ENCODE measurements at places on chromosomes 6 and 20.

DNA sequence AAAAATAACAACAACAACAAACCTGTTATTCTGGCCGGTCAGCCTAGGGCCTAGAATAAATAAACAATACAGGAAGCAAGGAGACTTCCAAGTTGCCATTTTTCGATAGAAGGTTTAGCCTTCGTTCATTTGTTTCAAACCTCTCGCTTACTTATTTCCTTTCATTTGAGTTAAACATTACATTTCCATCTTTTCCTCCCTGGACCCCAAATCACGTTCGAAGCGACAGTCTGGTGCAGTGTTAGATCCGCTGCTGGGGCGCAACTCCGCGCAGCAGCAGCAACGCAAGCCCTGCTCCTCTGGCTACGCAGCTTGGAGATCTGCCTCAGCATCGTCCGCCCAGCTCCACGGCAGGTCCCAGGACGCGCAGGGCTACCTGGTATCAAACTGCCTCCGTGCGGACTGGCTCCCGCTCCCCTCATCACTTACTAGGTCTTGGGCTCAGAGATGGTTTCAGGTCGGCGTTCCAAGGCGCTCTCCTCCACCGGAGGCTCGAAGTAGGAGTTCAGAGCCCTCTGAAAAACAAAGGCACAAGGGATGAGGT, 530 bp downstream of the TDP2 start:
- peak; percentile 62 for DNase-seq

DNA sequence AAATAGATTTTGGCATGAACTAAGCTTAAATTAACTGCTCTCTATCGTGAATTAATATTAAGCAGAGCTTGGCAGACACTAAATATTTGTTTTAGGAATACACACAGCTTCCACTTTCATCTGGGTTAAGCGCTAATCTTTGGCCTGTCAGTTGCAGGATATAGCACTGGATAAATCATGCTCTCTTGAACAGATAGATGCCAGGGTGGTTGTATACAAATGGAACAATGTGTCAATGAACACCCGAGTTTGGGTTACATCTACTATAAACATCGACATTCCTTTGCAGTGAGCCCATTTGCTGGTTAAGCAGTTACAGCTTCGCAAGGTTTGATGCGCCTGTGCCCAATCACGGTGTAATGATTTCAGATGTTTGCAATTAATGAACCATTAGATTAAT, 338.2 kb upstream of the ZFP64 start:
- no peak for DNase-seq

GRCh38 chr20:4011226-4011975, 4.0 kb downstream of the RNF24 start:
- DNase-seq, result no peak

DNA sequence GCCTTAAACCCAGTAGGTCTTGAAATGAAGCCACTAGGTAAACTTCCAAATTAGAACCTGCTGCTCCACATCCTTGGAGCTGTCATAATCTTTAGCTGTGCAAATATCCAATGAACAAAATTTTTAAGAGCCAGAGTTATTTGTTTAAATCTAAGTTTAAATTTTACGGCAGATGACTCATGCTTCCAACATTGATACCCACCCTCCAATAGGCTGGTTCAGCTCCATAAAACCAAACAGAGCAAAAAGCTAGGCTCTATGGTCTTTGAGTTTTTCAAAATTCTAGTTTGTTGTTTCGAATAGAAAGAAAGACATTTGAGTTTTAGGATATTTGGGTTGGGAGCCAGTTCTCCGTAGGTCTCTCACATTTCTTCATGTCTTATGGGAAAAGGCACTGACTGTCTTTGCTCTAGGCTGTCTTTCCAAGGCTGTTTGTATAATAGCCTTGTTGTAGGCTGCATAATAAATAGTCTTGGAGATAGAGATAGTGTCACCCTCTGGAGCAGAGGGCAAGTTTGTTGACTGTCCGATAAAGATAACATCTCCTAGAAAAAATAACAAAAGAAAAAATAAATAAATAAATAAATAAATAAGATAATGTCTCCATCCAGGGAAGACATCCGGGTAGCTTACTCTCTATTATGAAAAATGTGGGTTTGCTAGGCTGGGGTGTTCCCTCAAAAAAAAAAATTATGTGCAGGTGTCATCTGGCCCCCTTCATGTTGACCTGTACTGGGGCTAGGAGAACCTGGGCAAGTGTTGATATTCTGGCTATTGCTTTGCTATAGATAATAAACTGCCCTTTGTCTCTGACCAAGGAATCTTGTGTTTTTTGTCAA, 36.5 kb downstream of the SLC2A12 start:
- DNase-seq, result no peak

GRCh38 chr6:8238773-8239683, 136.7 kb upstream of the EEF1E1 start:
- DNase-seq, result no peak

- no peak for DNase-seq
These were observed 8.6 kb upstream of the DEFB110 start for GRCh38 chr6:50030350-50030749.

GRCh38 chr6:34230653-34231371, 5.9 kb upstream of the HMGA1 start:
- DNase-seq, result peak; percentile 8

DNA sequence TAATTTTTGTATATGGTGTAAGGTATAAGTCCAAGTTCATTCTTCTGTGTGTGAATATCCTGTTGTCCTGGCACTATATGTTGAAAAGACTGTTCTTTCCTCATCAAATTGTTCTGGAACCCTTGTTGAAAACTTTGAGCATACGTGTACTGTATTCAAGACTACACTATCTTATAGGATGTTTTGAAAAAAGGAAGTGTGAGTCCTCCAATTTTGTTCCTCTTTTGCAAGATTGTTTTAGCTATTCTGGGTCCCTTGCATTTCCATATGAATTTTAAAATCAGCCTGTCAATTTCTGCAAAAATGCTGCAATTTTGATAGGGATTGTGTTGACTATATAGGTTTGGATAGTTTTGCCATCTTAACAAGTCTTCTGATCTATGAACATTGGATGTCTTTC, 195.2 kb downstream of the BACH2 start:
- DNase-seq, result peak; percentile 59

DNA sequence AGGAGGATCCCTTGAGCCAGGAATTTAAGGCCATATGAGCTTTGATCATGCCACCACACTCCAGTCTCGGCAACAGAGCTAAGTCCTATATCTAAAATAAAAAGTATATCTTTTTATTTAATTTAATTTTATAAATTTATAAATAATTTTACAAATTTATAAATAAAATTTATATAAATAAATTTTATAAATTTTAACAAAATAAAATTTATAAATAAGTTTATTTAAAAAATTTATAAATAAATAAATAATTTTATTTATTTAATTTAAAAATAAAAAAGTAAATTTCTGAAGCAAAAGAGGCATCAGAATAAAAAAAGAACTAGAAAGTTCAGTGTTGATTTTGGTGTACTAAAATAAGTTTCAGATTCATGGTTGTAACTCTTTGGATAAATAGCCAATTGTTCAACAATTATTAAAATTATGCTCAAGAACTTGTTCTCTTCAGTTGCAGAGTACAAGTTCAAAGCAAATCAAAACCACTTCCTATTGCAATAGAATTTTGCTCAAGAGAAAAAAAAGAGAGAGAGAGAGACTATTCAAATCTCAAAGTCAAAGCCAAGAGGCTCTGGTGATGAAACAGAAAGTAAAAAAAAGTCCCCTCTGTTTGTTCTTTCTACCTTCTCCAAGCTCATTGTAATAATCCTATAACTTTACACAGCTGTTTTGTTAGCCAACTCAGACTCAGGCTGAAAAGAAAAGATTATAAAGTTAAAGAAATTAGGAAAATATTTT, 547.5 kb upstream of the ADGRB3 start:
- DNase-seq, result peak; percentile 9

GRCh38 chr6:77548662-77549366, 85.5 kb upstream of the HTR1B start:
- no peak for DNase-seq

- DNase-seq, result no peak
These were observed 12.1 kb downstream of the EXOC2 start for GRCh38 chr6:680666-681340.

- no peak for DNase-seq
These were observed 4.9 kb downstream of the SCML4 start for GRCh38 chr6:107819217-107819616.

DNA sequence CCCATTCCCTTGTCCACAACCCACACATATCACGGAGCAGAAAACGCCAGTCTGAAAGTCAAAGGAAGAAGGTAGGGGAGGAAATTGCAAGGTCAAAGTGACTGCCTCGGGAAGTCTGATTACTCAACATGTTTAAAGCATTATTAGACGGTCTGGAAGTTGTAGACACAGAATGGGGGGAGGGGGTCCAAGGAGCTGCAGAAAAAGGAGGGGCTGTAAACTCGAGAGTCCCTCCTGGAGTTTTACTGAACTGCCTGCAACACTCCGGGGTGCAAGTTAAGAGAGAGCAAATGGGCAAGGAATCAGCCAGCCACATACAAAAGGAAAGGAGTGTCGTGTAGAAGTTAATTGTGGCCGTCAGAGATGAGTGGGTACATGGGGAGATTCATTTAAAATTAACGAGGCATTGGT, 417.7 kb upstream of the JARID2 start:
- peak; percentile 72 for DNase-seq

DNA sequence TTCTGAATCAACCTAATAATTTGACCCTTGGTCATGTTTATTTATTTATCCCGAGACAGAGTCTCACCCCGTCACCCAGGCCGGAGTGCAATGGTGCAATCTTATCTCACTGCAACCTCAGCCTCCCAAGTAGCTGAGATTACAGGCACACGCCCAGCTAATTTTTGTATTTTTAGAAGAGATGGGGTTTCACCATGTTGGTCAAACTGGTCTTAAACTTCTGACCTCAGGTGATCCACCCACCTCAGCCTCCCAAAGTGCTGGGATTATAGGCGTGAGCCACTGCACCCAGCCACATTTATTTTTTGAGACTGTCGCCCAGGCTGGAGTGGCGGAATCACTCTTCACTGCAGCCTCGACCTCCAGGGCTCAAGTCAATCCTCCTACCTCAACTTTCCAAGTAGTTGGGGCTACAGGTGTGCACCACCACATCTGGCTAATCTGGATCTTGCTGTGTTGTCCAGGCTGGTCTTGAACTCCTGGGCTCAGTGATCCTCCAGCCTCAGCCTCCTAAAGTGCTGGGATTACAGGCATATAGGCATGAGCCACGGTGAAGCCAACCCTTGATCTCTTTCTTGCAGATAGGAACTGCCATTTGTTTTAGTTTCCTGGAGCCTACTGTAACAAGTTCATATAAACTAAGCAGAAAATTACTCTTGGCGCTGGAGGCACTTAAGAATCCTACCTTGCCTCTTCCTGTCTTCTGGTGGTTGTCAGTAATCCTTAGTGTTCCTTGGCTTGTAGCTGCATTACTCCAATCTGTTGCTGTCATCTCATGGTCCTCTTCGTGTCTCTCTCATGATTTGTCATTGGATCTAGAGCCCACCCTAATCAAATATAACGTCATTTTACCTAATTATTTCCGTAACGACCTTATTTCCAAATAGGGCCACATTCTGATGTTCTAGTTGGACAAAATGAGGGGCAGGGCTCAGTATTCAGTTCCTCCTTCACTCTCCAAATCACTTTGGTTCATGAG, 2.3 kb downstream of the RPS18 start:
- no peak for DNase-seq

DNA sequence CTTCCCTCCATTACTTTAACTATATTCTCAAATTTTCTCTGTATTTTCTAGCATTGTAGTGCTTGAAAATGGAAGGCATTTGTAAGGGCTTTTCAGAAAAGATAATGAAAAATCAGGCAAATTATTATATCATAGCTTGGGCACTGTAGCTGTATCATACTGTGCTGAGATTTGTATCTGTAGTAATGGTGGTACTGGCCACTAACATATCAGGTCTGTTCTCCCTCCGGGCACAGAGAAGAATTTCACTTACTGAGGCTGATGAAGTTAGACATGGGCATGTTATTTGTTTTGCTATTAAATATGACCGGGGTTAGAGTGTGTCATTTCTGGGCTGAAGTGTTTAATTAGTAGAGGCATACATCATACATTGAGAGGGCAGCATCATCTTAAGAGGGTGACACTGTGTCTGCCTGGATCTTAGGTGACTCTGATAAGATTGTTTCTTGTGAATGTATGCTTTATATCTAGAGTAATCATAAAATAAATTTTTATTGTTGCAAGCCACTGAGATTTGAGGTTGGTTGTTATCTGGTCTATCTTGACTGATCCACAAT, 1395.9 kb downstream of the EPHA7 start:
- DNase-seq, result no peak

GRCh38 chr6:3489027-3489757, 32.3 kb upstream of the SLC22A23 start:
- DNase-seq, result no peak

GRCh38 chr20:55251170-55251569, 754.1 kb downstream of the CBLN4 start:
- DNase-seq, result no peak

DNA sequence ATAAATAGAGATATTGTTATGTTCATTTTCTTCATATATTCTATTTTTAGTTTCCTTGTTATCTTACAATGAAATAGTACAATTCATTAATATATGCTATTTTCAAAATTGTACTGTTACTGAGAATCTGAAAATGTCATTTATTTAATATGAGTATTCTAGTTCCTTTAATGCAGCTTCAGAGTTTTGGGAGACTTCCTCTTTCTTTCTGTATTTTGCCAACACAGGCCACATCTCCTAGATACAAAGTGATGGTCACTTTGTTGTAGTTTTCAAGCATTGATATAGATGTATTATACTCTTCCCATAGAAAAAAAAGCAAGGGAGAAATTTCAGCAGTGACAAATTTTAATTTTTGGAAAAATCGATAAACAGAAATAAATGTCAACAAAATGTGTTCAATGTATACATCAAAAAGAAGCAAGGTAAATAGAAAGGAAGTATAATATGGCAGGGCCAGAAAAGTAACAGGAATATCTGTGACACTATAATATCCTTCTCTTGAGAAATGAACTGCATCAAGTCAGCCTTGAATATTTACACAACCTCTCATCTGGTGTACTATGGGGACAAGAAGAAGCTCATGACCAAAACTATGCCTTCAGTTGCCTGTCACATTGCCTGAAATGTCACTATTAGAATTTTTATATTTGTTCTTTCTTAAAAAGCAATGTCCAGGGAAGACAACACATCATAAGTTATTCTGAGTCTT, 396.0 kb downstream of the TBC1D32 start:
- peak; percentile 4 for DNase-seq

DNA sequence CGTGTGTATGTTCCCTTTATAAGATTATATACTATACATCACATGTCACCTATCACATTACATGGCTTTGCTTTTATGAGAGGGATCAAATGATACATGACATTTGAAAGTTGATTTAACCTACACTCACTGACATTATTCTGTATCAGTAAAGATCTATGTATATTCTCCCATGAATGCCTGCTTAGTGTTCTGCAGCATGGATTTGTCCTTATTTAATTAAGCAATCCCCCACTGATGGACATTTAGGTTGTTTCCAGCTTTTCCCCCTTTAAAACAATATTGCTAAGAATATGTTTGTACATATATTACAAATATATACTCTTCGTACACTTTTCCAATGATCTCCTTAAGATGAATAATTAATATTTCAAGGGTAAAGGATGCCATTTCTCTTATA, 297.4 kb downstream of the TFAP2C start:
- no peak for DNase-seq

- DNase-seq, result no peak
These were observed 181.9 kb downstream of the SCP2D1 start for GRCh38 chr20:18995455-18995854.

All from NB4 (cell line).